DMS 273 treated with DMSO at 0.1 percent for 48 hours (cell line): ENCODE measurements at places on chromosomes 12 and 14.
A peak's percentile ranks its signal among the peaks of the same experiment; 100 is the strongest.

GRCh38 chr12:24363177-24363754 lies 413.8 kb upstream of the SOX5 start:
- DNase-seq, result no peak

GRCh38 chr14:59358102-59358501 lies 107.1 kb downstream of the GPR135 start:
- DNase-seq, result no peak

GRCh38 chr12:127178463-127178862 lies 1088.5 kb upstream of the TMEM132C start:
- no peak for DNase-seq

DNA sequence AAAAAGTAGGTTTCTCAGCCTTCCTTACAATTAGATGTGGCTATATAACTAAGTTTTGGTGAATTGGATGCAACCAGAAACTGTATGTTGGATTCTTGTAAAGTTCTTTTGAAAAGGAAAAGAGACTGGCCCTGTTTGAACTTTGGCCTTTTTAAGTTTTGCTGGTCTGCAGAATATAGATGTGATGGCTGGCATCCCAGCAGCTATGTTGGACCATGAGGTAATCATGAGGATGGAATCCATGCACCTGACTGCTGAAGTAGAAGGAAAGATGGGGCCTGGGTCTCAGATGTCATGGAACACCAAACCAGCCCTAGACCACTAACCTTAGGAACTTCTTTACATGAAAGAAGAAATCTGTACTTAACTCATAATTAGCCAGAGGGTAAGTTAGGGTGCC lies 482.5 kb downstream of the GLT1D1 start:
- no peak for DNase-seq

- no peak for DNase-seq
Observed at GRCh38 chr12:27331291-27331926, 1.2 kb upstream of the BMAL2 start.

- no peak for DNase-seq
Observed at GRCh38 chr12:6067152-6067916, 57.1 kb downstream of the VWF start.

DNA sequence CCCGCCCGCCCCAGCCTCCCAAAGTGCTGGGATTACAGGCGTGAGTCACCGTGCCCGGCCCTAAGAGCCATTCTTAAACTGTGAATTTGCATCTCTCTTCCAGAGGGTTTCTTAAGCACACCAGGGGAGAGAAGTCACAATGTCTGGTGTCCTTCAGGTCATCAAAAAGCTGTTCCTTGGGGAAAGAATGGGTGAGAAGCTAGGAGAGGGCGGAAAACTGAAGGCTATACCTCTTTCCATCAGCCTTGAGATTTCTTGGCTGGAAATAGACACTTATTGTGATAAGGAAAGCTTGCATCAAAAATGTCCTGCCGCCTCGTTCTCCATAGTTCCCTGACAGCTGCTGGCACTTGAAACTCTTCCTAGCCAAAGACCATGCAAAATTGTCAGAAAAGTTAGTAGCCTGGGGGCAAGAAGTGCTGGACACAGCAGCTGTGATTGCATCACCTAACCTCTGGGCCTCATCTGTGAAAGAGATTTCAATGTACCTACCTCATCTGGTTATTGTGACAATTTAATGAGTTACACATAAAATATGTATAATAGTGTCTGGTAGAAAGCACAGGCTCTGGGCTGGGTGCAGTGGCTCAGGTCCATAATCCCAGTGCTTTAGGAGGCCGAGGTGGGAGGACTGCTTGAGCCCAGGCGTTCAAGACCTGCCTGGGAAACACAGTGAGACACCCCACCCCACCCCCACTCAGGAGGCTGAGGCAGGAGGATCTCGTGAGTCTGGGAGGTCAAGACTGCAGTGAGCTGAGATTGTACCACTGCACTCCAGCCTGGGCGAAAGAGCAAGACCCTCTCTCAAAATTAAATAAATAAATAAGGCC lies 9.7 kb upstream of the UBC start:
- no peak for DNase-seq

GRCh38 chr12:12836571-12836970 lies 23.4 kb downstream of the DDX47 start:
- DNase-seq, result no peak

- no peak for DNase-seq
Observed at GRCh38 chr12:88743946-88744685, 163.8 kb upstream of the KITLG start.

- DNase-seq, result no peak
Observed at GRCh38 chr12:30643366-30643765, 52.3 kb downstream of the IPO8 start.

- DNase-seq, result no peak
Observed at GRCh38 chr12:6078398-6079096, 45.9 kb downstream of the VWF start.

- DNase-seq, result no peak
Observed at GRCh38 chr12:69927164-69927563, 102.1 kb downstream of the MYRFL start.

GRCh38 chr14:105301103-105301914 lies 508 bp upstream of the BRF1 start:
- DNase-seq, result peak; percentile 84

- DNase-seq, result no peak
Observed at GRCh38 chr12:12880537-12880936, 10.8 kb upstream of the GPRC5A start.

- DNase-seq, result no peak
Observed at GRCh38 chr12:124512667-124513296, 54.6 kb downstream of the NCOR2 start.

- no peak for DNase-seq
Observed at GRCh38 chr12:103505371-103506236, 9.8 kb upstream of the C12orf42 start.

DNA sequence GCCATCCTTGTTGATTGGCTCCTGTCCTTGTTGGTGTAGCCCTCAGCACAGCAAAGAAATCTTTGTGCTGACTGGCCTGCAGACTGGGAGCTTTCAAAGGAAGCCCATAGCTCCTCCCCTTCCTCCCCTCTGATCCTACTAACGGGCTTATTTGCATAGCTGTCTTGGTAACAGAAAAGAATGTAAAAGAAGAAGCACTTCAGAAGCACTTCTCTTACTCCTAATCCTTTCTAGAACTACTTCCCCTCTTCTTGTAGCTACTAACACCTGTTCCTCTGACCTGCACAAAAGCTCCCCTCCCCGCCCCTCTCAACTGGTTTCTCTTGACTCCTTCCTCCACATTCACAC lies 14.3 kb upstream of the RIC8B start:
- DNase-seq, result no peak

- DNase-seq, result no peak
Observed at GRCh38 chr12:132774646-132775275, 13.1 kb upstream of the ANKLE2 start.

GRCh38 chr12:94269316-94269999 lies 121.1 kb downstream of the PLXNC1 start:
- no peak for DNase-seq

GRCh38 chr14:64612021-64612380 lies 62.2 kb downstream of the PPP1R36 start:
- DNase-seq, result no peak

DNA sequence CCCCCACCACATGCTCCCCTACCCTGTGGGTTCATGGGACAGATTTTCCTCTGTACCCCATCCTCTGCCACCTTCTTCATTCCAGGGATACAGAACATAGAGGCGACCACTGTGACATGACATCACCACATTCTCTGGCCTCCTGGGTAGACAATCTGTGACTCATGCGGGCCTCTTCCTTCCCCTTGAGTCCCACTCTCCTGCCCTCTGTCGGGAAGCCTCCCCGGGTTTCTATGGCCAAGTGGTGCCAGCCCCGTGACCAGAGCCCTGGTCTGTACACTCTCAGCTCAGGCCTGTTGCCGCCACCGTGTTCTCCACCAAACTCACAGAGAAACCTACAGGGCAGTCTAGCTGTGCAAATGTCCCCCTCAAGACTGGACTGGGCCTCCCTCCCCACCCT lies 8.0 kb downstream of the CLMN start:
- no peak for DNase-seq

DNA sequence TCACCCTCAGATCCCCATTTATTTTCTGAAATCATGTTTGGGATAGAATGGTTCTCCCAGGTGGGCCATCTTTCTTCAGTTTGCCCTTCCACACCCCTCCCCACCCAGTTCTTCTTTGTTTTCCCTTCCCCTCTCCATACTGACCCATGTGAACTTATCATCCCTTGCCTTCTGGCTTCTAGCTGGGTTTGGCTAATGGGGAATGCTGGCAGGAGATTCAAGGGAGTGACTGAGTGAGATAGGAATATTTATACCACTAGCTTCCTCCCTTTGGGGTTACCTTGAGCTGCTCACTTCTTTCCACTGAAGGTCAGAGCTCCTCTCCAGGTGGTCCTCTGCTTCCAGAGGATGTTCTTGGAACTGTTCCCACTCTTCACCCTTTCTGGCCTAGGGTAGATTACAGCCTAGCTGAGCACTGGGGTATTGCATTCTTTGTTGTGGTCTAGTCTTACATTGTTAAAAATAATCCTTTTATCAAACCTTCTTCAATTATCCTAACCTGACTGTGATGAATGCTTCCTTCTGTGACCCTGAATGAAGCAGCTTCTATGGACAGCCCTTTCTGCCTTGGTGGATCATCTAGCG lies 88.3 kb upstream of the ATP2B1 start:
- no peak for DNase-seq

DNA sequence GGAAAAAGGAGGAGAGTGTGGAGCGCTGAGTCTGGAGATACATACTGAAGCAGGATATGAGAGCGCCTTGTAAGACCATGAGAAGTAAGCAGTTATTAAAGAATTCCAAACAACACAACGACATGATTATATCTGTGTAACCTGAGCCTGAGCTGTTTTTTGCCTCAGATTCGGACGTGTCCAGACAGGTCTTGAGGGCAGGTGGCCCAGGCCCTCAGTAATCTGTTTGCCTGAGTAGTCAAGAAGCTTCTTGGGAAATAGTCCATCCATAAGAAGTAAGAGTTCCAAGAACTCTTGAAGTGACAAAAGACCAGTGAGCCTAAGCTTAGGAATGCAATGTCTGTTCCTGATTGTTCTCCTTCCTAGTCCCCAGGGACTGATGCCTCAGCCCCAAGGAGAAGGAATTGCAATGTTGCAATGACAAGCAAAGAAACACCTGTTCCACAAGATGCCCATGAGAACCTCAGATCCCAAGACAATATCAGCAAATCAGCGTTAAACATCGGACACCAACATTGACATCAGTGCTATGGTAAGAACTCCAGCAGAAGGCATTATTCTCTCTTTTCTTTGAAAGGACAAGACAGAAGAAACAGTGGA lies 34.7 kb upstream of the ADAMTS20 start:
- DNase-seq, result no peak

DNA sequence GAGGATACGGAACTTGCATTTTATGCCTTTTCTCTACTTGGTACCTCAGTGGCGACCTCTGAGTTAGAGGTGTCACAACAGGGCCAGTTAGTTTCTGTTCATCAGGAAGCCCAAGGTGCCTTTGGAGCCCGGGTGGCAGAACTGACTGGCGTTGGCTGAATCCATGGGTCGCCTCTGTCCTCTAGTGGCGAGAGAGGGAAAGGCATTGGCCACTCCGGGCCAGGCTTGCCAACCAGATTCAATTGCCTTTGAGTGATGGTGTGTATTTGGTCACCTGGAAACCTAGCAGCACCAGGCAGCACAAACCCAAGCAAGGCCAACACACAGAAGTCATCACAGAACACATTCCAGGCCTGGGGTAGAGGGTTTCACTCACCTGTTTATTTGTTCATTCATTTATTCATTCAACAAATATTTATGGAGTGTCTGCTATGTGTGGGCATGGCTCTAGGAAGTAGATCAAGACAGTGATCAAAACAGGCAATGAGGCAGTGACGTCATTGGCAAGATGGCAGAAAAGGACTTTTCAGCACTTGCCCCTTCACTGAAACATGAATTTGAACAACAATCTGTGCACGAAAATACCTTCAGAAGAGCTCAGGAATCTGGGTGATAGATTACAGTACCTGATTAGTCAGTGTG lies 40.5 kb upstream of the KCNA5 start:
- no peak for DNase-seq

DNA sequence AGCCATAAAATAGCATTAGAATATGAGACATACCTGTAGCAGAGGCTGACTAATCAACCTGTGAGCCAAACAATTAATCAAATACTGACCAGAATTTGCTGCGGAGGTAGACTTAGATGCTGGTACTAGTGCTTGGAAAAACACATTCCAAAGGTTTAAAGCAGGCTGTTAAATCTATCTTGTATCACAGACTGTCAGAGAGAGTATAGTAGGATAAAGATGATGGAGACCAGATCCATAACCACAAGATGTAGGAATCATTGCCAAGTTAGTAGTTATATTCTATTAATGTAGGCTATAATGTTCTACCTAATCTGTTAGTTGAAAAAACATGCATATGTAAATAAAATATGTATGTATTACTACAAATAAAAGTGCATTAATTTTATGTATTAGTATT lies 726.2 kb downstream of the SLC6A15 start:
- no peak for DNase-seq

- DNase-seq, result no peak
Observed at GRCh38 chr12:26749781-26750180, 83.2 kb downstream of the ITPR2 start.

DNA sequence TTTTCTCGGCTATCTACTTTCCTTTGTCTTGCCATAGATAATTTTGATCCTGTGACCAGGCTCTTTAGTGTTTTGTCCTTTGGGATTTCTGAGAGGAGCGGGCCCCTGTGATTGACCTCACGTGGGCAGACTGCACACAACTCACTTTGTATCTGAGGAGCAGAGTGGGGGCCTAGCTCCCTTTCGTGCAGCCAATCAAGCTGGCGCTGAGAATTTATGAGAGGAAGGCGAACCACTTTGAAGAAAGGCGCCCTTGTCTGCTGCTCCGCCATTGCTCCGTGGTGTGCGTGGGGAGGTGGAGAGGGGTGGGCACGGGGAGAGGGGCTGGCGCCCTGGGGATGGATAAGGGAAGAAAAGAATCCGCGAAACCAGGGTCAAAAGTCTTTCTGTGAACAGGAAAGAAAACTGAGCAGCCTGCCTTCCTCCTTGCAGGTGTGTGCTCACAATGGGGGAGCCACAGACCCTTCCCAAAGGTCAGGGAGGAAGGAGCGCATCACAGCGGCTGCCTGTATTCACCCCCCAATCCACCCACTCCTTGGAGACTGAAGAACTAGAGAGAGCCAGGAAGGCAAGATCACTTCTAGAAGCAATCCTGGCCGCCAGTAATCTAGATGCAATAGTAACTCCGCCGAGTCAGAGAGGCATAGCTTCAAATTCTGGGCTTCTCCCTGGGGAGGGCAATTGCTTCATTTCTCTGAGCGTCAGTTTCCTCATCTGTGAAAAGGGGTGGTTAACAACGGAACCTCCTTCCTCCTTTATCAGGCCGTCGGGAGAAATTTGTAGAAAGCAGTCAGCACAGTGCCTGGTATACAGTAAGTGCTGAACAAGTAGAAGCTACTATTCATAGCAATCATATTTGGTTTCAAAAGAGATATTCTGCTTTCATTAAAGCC lies 24.9 kb upstream of the MED13L start:
- DNase-seq, result no peak
